SJCRH30 (cell line): ENCODE measurements at places on chromosomes 4 and X.

GRCh38 chr4:10740251-10740650, 55.7 kb upstream of the CLNK start:
- no peak overlapping the region for H3K27ac ChIP-seq
- no peak for DNase-seq
- no peaks in the 10 kb centered on the region for H3K4me1 ChIP-seq
- peaks cover 2% of the 10 kb centered on the region; the same call in 1 of the 2 replicates for H3K27me3 ChIP-seq

DNA sequence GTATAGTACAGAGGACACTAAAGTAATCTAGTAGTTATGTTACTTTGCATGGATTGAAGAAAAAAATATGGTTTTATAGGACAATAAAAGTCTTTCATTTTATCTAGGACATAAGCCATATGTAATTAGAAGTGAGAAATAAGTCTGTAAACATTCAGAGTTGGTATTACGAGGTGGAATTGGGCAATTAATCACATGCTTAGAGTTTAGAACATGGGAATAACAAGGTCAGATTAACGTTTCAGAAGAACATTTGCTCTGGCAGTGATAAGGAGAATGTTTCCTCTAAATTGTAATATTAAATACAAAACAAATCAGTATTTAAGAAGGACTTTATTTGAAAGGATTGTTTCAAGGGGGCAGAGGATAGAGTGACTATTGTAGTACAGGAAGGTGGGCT, 15.6 kb upstream of the SULT1E1 start:
- no peaks in the 10 kb centered on the region for H3K27me3 ChIP-seq
- no peak overlapping the region for H3K27ac ChIP-seq
- H3K36me3 ChIP-seq: no peaks in the 10 kb centered on the region
- H3K4me1 ChIP-seq: no peaks in the 10 kb centered on the region
- no peak for DNase-seq

GRCh38 chr4:169098054-169098497, 88.0 kb upstream of the CBR4 start:
- peaks cover 13% of the 10 kb centered on the region for H3K4me1 ChIP-seq
- H3K27me3 ChIP-seq: no peaks in the 10 kb centered on the region
- H3K27ac ChIP-seq: no peak overlapping the region
- no peak for DNase-seq

- peak; percentile 67 for DNase-seq
- no peaks in the 10 kb centered on the region for H3K36me3 ChIP-seq
- H3K27ac ChIP-seq: no peak overlapping the region
- H3K4me1 ChIP-seq: no peaks in the 10 kb centered on the region
- H3K4me3 ChIP-seq: no peak overlapping the region
These were observed 122.6 kb downstream of the SHISA3 start for GRCh38 chr4:42519803-42520417.

GRCh38 chr4:189185810-189186432, 754.8 kb upstream of the FRG1 start:
- H3K36me3 ChIP-seq: no peaks in the 10 kb centered on the region
- no peak overlapping the region for H3K27ac ChIP-seq
- no peak overlapping the region for H3K4me3 ChIP-seq
- no peaks in the 10 kb centered on the region for H3K4me1 ChIP-seq
- H3K27me3 ChIP-seq: no peaks in the 10 kb centered on the region
- no peak for DNase-seq

- H3K4me3 ChIP-seq: no peak overlapping the region
- no peaks in the 10 kb centered on the region for H3K27me3 ChIP-seq
- H3K36me3 ChIP-seq: no peaks in the 10 kb centered on the region
- H3K4me1 ChIP-seq: no peaks in the 10 kb centered on the region
- DNase-seq: no peak
These were observed 239.1 kb upstream of the NEIL3 start for GRCh38 chr4:177070533-177071058.

DNA sequence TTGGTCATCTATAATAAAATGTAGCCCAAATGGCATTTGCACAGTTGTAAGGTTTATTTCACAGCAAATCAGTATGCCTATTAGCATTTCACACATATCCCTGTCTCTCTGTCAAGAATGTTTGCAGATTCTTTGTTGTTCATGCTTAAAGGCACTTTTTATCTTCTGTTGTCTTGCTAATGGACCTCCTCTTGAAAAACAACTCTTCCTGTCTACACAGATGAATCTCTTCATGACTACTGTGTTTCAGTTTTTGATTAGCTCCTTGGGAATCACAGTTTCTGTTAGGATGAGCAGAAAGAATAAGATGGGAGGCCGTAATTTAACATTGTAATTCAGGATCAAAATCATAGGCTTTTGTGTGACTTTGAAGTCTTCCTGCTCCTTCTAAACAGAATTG, 35.5 kb upstream of the SLC4A4 start:
- no peak for DNase-seq
- H3K4me3 ChIP-seq: no peak overlapping the region
- no peaks in the 10 kb centered on the region; the same call in 1 of the 2 replicates for H3K27me3 ChIP-seq
- no peaks in the 10 kb centered on the region for H3K4me1 ChIP-seq
- no peak overlapping the region for H3K27ac ChIP-seq
- no peaks in the 10 kb centered on the region for H3K36me3 ChIP-seq

DNA sequence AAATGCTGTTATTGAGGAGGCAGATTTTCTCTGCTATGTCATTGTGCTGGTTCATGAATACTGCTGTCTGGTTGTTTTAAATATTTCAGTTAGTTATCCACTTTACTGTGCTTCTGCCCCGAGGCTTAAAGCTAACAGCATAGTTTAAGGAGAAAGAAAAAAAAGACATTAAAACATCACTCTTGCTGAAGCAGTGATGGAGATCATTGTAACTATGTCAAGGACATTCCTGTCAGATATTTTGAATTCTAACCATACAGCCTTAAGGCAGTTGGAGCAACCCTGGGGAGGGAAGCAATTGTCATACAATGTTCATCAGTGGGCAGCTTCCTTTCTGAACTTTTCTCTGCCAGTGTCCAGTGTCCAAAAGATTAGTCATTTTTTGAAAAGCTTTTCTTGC, 199.0 kb upstream of the DDX53 start:
- peak overlapping the region; percentile 96 for H3K27ac ChIP-seq
- no peaks in the 10 kb centered on the region for H3K27me3 ChIP-seq
- peak; percentile 12 for DNase-seq

- no peaks in the 10 kb centered on the region for H3K36me3 ChIP-seq
- DNase-seq: peak; percentile 79
- H3K4me3 ChIP-seq: no peak overlapping the region
- H3K27me3 ChIP-seq: no peaks in the 10 kb centered on the region
These were observed 68.9 kb upstream of the TRAM1L1 start for GRCh38 chr4:117154251-117154650.

DNA sequence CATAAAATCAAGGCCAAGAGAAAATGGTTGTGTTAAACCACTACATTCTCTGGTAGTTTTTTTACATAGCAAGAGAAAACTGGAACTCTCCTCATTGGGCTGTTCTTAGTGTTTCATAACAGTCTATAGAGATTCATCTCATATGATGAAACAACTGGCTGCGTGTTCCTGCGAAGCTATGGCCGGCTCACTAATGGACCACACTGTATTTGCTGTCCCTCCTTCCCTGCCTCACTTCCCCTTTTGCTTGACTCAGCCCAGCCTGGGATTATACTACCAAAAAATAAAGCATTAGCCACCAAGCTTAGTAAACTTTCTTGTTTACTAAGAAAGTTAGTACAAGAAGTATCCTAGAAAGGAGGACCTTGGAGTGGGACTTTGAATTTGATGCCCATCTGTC, 31.6 kb upstream of the LSM6 start:
- H3K4me1 ChIP-seq: no peaks in the 10 kb centered on the region
- DNase-seq: no peak
- no peak overlapping the region for H3K27ac ChIP-seq
- no peaks in the 10 kb centered on the region for H3K27me3 ChIP-seq
- H3K4me3 ChIP-seq: no peak overlapping the region
- H3K36me3 ChIP-seq: no peaks in the 10 kb centered on the region

GRCh38 chr4:26204249-26204825, 116.5 kb upstream of the RBPJ start:
- H3K4me1 ChIP-seq: peaks cover 8% of the 10 kb centered on the region
- H3K36me3 ChIP-seq: no peaks in the 10 kb centered on the region
- no peaks in the 10 kb centered on the region for H3K27me3 ChIP-seq
- no peak for DNase-seq
- no peak overlapping the region for H3K27ac ChIP-seq

- H3K36me3 ChIP-seq: no peaks in the 10 kb centered on the region
- DNase-seq: no peak
- H3K4me3 ChIP-seq: no peak overlapping the region
These were observed 142.9 kb upstream of the MBNL3 start for GRCh38 chrX:132631579-132632232.

- no peak overlapping the region for H3K4me3 ChIP-seq
- H3K36me3 ChIP-seq: no peaks in the 10 kb centered on the region
- no peaks in the 10 kb centered on the region for H3K27me3 ChIP-seq
- H3K27ac ChIP-seq: no peak overlapping the region
These were observed 2384.1 kb downstream of the PCDH7 start for GRCh38 chr4:33104273-33104672.

DNA sequence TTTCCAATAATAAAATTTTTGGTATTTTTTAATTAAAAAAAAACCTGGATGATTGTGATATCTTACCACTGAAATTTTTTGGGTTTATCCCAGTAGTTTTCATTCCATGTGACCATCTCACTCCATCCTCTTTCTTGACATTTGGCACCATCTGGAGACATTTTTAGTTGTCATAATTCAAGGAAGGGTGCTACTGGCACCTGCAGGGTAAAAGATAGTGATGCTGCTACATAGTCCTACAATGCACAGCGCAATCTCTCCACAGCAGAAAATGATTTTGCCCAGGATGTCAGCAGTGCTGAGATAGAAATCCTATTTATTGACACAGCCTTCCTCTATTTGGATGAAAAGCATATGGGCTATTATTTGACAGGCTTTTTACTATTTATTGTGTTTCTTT, 79.3 kb downstream of the RBPJ start:
- H3K4me3 ChIP-seq: no peak overlapping the region
- H3K27ac ChIP-seq: no peak overlapping the region
- no peak for DNase-seq
- no peaks in the 10 kb centered on the region for H3K4me1 ChIP-seq
- no peaks in the 10 kb centered on the region for H3K27me3 ChIP-seq
- peaks cover 30% of the 10 kb centered on the region for H3K36me3 ChIP-seq

DNA sequence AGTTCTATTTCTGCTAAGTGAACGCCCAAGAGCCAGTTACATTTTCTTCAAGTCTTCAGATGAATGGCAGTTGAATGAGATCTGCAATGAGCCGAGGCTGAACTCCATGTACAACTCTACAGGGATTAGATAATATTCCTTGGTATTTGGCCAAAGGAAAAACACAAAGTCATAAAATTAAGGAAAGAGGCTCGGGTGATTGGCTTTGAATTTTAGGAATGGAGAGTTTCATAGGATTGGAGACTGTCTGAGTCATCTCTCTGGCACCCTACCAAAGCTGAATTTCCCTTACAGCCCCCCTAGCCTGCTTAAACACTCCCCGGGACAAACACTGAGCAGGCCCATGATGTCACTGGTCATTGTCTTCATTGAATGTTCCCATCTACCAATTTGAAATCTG, 188.0 kb upstream of the C1QTNF7 start:
- no peaks in the 10 kb centered on the region for H3K36me3 ChIP-seq
- peaks cover 4% of the 10 kb centered on the region for H3K4me1 ChIP-seq
- no peak for DNase-seq
- no peak overlapping the region for H3K4me3 ChIP-seq
- no peaks in the 10 kb centered on the region for H3K27me3 ChIP-seq

DNA sequence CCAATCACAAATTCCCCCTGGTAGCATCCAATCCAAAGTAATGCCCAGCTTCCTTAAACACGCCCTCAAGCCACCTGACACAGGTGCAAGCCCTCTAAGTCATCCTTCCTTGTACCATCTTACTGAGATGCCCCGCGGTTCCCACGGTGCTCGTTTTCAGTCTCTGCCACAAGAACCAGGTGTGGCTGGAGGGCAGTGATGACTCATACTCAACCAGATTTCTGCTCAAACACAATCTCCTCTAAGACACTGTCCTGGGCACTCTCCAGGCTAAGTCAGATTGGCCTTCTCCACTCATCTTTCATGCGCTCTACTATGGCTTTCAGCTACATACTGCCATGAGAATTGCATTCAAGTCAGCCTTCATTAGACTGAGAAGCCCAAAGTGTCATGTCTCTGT, 3.5 kb downstream of the SH3KBP1 start:
- no peaks in the 10 kb centered on the region for H3K27me3 ChIP-seq
- no peak overlapping the region for H3K27ac ChIP-seq
- H3K36me3 ChIP-seq: no peaks in the 10 kb centered on the region; the same call in 1 of the 2 replicates
- H3K4me1 ChIP-seq: no peaks in the 10 kb centered on the region
- DNase-seq: no peak
- no peak overlapping the region for H3K4me3 ChIP-seq

GRCh38 chr4:13331827-13332226, 152.3 kb downstream of the RAB28 start:
- no peaks in the 10 kb centered on the region for H3K36me3 ChIP-seq
- no peak for DNase-seq
- H3K4me3 ChIP-seq: no peak overlapping the region
- no peak overlapping the region for H3K27ac ChIP-seq
- H3K27me3 ChIP-seq: no peaks in the 10 kb centered on the region

- no peaks in the 10 kb centered on the region for H3K27me3 ChIP-seq
- H3K36me3 ChIP-seq: no peaks in the 10 kb centered on the region
- no peak for DNase-seq
- no peak overlapping the region for H3K27ac ChIP-seq
- no peak overlapping the region for H3K4me3 ChIP-seq
These were observed 260.7 kb upstream of the GIMD1 start for GRCh38 chr4:106629268-106629625.

- no peaks in the 10 kb centered on the region for H3K36me3 ChIP-seq
- no peak overlapping the region for H3K27ac ChIP-seq
- H3K4me3 ChIP-seq: no peak overlapping the region
- DNase-seq: no peak
- no peaks in the 10 kb centered on the region for H3K27me3 ChIP-seq
- H3K4me1 ChIP-seq: no peaks in the 10 kb centered on the region
These were observed 108.9 kb downstream of the DLG3 start for GRCh38 chrX:70553516-70553915.

DNA sequence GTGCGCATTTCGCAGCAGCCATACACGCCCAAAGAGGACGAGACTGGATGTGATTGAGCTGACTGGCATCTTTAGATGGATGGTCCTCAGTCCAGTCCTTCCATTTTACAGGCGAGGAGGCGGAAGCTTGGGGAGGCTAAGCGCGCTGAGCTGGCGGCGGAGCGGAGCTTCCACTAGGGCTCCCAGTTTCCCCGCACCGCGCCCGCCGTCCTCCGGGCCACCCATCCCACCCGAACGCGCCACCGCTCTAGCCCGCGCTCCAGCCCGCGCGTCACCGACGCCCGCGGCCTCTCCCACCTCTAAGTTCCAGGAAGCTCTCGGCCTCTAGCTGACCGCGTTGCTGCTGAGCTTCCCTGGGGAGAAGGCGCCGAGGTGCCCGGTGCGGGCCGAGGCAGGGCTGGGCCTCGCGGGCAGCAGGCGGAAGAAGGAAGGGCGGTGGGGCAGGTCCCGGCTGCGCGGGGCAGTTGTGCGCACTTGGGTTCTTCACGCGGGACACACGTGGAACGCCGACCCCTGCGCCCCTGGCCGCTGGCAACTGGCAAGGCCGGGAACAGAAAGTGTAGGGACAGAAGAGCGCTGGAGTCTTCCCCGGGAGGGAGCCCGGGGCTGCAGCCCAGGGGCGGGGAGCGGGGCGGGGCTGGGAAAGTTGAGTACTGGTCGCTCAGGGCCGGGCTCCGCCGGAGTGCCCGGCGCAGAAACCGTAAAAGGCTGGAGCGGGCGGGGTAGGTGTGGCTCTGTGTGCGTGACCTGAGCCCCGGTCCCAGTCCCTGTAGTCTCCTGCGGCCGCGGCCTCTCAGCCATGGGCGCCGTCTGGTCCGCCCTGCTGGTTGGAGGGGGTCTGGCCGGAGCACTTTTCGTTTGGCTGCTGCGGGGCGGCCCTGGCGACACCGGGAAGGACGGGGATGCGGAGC, at the start of gene STBD1:
TSS of gene STBD1 (plus strand) at position 763 of the 911 bp plus-strand sequence. CDS start at position 800, 37 bp downstream.
- DNase-seq: peak; percentile 74
- peak within 1 kb of the TSS; percentile 68 for H3K4me3 ChIP-seq
- no peaks in the 10 kb centered on the region; the same call in 1 of the 2 replicates for H3K36me3 ChIP-seq
- peak within 1 kb of the TSS; percentile 62 for H3K27ac ChIP-seq
